ENCODE measurements at places on chromosomes 5 and 9. TPM values are rescaled to one million over a fixed set of nuclear protein-coding genes. Genes with fewer than 3 reads are reported as not detected.
A peak's percentile ranks its signal among the peaks of the same experiment; 100 is the strongest.

DNA sequence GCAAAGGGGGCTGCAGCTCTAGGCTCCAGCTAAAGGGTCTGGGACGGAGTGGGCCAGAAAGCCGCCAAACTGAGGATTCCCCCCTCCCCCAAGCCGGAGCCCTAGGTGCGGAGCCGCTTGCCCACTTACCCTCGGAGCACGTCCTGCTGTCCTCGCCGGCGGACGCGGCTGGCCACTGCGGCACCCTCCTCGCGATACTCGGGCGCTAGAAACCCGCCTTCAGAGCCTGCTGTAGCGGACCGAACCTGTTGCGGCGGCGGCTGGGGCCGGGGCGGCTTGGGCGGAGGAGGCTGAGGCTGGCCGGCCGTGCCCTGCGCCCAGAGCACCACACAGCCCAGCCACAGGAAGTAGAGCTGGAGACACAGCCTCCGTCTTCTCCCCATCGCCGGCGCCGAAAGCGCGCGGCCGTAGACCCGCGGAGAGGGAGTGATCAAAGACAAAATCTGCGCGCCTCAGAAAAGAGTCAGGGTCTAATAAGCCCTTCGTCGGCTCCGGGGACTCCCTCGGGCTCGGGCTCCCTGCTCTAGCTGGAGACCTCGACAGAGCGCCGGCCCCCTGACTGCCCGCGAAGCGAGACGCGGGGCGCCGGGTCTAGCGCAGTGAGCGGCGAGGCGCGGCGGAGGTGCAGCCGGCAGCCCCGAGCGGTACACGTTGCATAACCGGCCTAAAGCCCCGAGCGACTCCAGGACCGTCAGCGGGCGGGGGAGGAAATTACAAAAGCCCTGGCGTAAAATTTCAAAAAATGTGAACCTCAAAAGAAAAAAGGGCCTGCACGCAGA is 635 bp downstream of the FBN2 start:
- H3K4me3 ChIP-seq, result peak overlapping the region; percentile 8
- H3K36me3 ChIP-seq, result no peaks in the 10 kb centered on the region
- DNase-seq, result peak; percentile 87
- H3K27ac ChIP-seq, result no peak overlapping the region
- H3K4me1 ChIP-seq, result peaks cover 22% of the 10 kb centered on the region

GRCh38 chr5:29263915-29264351 is 1929.6 kb upstream of the CDH6 start:
- DNase-seq, result no peak
- no peak overlapping the region for H3K4me3 ChIP-seq
- H3K4me1 ChIP-seq, result no peaks in the 10 kb centered on the region
- no peak overlapping the region for H3K27ac ChIP-seq
- H3K27me3 ChIP-seq, result no peaks in the 10 kb centered on the region

- H3K4me3 ChIP-seq, result no peak overlapping the region
- H3K36me3 ChIP-seq, result no peaks in the 10 kb centered on the region
- no peak overlapping the region for H3K27ac ChIP-seq
- DNase-seq, result no peak
- H3K27me3 ChIP-seq, result no peaks in the 10 kb centered on the region
Measured at GRCh38 chr5:151580239-151580638, 10.9 kb downstream of the FAT2 start.

- H3K36me3 ChIP-seq, result no peaks in the 10 kb centered on the region
- no peaks in the 10 kb centered on the region for H3K27me3 ChIP-seq
- no peak overlapping the region for H3K27ac ChIP-seq
- no peaks in the 10 kb centered on the region for H3K4me1 ChIP-seq
- DNase-seq, result no peak
Measured at GRCh38 chr5:38448568-38449350, 107.7 kb downstream of the LIFR start.

- peak overlapping the region; percentile 76 for H3K27ac ChIP-seq
- no peaks in the 10 kb centered on the region for H3K27me3 ChIP-seq
- peak overlapping the region; percentile 83 for H3K4me3 ChIP-seq
- H3K36me3 ChIP-seq, result no peaks in the 10 kb centered on the region
Measured at GRCh38 chr9:134329886-134330285, 3.6 kb downstream of the RXRA start.

DNA sequence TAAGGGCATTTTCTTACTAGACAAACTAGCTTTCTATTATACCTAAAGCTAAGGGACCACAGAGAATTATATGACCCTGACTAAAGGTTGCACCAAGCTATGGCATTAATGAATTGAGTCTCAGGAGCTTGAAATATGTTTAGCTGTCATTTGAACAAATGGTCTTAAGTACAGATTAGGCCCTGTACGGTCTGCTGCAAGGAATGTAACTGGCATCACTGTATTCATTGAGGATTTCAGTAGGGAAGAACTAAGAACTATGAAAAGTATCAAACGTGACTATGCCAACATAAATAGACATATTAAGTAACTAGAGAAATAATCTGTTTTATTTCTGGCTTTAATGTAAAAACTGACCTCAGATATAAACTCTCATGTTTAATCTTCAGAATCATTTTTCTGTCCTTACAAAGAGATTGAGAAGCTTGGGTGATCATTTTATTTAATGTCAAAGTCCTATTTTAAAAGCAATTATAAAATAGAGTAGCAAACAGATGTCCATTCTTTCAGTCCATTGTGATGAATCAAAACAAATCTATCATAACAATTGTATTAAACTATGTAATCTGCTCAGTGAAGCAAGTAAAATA is 845.9 kb downstream of the MAT2B start:
- no peaks in the 10 kb centered on the region for H3K4me1 ChIP-seq
- H3K36me3 ChIP-seq, result no peaks in the 10 kb centered on the region
- H3K27me3 ChIP-seq, result no peaks in the 10 kb centered on the region
- no peak overlapping the region for H3K27ac ChIP-seq

DNA sequence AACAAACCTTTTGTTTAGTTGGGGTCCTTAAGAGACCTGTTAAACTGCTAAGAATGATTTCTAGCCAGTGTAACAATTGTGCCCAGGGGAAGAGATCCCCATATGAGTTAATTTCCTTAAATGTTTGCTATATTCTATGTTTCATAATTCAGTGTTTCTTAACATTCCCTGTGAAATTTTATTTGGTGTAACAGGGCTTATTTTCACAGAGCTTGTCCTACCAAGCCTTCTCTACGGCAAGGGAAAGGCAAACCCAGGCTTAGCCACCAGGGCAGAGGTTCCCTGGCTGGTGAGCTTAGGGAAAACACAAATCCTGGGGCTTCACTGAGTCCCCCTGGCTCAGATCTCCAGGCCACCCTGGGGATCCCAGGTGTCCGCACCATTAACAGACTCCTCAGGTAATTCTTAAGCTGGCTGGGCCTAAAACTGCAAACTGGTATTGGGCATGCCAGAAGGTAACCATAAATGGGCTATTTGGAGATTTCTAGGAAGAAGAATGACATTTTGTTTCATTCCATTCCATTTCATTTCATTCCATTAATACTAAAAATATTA is 17.0 kb upstream of the LCP2 start:
- no peaks in the 10 kb centered on the region for H3K36me3 ChIP-seq
- H3K27me3 ChIP-seq, result no peaks in the 10 kb centered on the region
- no peak overlapping the region for H3K4me3 ChIP-seq
- H3K4me1 ChIP-seq, result peaks cover 18% of the 10 kb centered on the region
- no peak overlapping the region for H3K27ac ChIP-seq
- no peak for DNase-seq

- H3K27ac ChIP-seq, result no peak overlapping the region
- H3K36me3 ChIP-seq, result peaks cover 39% of the 10 kb centered on the region
- H3K27me3 ChIP-seq, result no peaks in the 10 kb centered on the region
- no peaks in the 10 kb centered on the region for H3K4me1 ChIP-seq
Measured at GRCh38 chr9:134144801-134145200, 8.9 kb downstream of the WDR5 start.

- H3K4me3 ChIP-seq, result no peak overlapping the region
- H3K36me3 ChIP-seq, result no peaks in the 10 kb centered on the region
- H3K4me1 ChIP-seq, result no peaks in the 10 kb centered on the region
- DNase-seq, result no peak
Measured at GRCh38 chr5:166399781-166400180, 1891.7 kb upstream of the WWC1 start.

DNA sequence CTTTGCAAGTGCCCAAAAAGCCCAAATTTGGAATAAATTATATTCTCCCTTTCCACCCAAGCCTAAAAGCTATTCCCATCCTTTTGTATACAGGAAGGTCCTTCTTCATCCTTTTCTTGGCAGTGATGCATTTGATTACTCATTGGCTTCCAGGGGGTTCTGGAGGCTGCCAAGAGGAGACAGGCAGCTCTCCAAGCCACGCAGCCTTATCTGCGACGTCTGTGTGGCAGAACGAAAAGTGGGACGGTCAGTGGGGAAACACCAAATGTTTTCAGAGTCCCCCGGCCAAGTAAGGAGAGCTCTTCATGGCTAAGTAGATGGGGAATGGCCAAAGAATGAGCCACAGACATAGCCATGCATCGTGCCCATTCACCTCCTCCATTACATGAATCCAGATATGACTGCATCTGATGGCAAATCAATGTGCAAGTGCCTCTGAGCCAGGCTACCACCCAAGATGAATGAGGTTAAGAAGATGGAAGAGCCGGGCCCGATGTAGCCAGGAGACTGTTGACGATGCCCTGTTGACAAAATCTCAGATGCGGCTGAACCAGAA is 12.1 kb downstream of the ADAM19 start:
- no peak for DNase-seq
- H3K36me3 ChIP-seq, result no peaks in the 10 kb centered on the region
- H3K4me1 ChIP-seq, result peaks cover 34% of the 10 kb centered on the region

- H3K27me3 ChIP-seq, result no peaks in the 10 kb centered on the region
- no peaks in the 10 kb centered on the region for H3K4me1 ChIP-seq
- H3K4me3 ChIP-seq, result no peak overlapping the region
- no peak for DNase-seq
Measured at GRCh38 chr5:120703918-120704587, 240.0 kb downstream of the PRR16 start.

DNA sequence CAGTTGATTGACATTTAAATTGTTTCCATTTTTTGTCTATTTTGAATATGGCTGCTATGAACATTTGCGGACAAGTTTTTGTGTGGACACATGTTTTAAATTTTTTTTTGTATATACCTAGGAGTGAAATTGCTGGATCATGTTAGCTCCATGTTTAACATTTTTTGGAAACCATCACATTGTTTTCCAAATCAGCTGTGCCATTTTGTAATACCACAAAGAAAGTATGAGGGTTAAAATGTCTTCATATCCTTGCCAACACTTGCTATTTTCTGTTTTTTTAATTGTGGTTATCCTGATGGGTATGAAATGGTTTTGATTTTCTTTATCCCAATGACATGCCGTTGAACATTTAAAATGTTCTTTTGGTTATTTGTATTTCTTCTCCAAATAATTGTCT is 52.1 kb downstream of the CARTPT start:
- H3K27me3 ChIP-seq, result no peaks in the 10 kb centered on the region
- H3K36me3 ChIP-seq, result no peaks in the 10 kb centered on the region

DNA sequence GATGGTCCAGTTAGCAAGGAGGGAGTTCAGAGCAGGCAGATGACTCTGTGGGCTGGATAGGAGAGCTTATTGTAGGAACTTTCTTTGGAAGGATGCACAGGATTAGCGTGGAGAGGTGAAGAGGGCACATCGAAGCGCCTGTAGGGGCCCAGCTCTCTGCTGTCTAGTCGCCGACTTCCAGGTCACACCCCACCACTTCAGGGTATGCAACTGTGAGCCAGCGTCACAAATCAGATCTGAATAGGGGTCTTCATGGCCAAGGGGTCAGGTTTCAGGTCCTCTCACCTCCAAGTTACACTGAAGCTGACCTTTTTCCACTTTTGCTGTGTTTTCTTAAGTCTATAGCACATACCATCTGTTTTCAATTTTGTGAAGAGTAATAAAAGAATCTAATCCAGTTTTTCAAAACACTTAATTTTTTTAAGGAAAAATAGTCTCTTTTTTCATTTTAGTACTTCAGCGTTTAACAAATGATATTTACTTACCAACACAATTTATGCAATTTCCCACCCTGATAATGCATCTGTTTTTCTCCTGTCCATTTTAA is 364.2 kb upstream of the CLINT1 start:
- no peak overlapping the region for H3K27ac ChIP-seq
- H3K4me3 ChIP-seq, result no peak overlapping the region
- DNase-seq, result no peak
- no peaks in the 10 kb centered on the region for H3K27me3 ChIP-seq

DNA sequence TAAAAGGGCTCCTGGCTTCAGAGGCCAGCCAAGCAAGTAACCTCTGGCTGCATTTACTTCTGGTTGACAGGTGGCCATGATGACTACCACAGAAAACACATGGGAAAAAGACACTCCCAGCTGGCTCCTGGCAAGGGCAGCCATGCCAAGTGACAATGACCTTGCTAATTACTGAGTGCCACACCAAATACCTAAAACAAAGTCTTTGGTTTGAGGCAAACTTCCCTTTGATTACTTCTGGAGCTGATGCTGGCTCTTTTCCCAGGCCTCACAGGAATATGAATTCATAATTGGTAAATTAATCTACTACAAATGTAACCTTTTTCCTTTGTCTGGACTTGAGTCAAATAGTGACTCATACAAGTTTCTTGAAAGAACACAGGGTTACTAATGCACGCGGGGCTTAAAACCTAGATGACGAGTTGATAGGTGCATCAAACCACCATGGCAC is 61.0 kb downstream of the LPAR1 start:
- no peaks in the 10 kb centered on the region for H3K36me3 ChIP-seq
- H3K4me3 ChIP-seq, result no peak overlapping the region
- no peaks in the 10 kb centered on the region for H3K27me3 ChIP-seq
- DNase-seq, result no peak
- no peaks in the 10 kb centered on the region for H3K4me1 ChIP-seq
- H3K27ac ChIP-seq, result no peak overlapping the region

- H3K27ac ChIP-seq, result no peak overlapping the region
- peaks cover 5% of the 10 kb centered on the region for H3K36me3 ChIP-seq
- H3K4me1 ChIP-seq, result peaks cover 6% of the 10 kb centered on the region
- no peak for DNase-seq
- H3K27me3 ChIP-seq, result no peaks in the 10 kb centered on the region
Measured at GRCh38 chr5:55415071-55415470, 107.3 kb downstream of the MTREX start.

DNA sequence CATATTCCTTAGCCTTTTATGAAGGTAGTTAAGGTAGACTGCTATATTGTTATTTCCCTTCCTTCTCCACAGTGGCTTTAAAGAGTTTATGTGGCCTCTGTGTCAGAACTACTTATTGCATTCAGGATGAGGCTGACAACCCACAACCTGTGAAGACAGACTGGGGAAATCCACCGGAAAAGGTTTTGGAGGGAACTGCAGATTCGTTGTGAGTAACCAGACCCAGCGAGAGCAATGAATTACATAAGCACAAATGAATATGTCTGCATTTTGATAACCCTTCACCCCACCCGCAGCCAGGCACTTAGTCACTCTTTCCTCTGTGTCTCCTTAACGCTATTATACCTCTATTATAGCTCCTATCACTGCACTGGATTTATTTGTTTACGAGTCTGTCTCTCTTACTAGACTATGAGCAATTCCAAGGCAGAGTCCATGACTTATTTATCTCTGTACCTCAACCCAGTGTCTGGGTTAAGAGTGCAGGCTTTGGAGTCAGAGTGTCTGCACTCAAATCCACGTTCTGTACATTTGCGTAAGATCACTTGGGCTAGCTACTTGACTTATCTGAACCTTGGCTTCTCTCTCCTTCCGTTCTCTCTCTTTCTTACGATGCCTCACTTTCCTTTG is 19.2 kb downstream of the KCTD16 start:
- no peaks in the 10 kb centered on the region for H3K27me3 ChIP-seq
- peaks cover 18% of the 10 kb centered on the region for H3K4me1 ChIP-seq
- no peak overlapping the region for H3K27ac ChIP-seq

GRCh38 chr5:112254303-112254702 is 164.8 kb downstream of the EPB41L4A start:
- H3K36me3 ChIP-seq, result no peaks in the 10 kb centered on the region
- H3K27ac ChIP-seq, result peak overlapping the region; percentile 11
- no peaks in the 10 kb centered on the region for H3K27me3 ChIP-seq
- DNase-seq, result no peak
- peaks cover 4% of the 10 kb centered on the region for H3K4me1 ChIP-seq

The INSL4 gene
- total RNA-seq, result not detected

The MRNIP gene
- total RNA-seq, result 76.6 TPM

The FAM120A gene
- 104 TPM for total RNA-seq

The NUTM2F gene
- not detected for total RNA-seq
